Kidney (tissue), 22 donors: ENCODE measurements at places on chromosomes 16 and 17. TPM values are rescaled to one million over a fixed set of nuclear protein-coding genes. Genes with fewer than 3 reads are reported as not detected.

The SLC13A5 gene
- total RNA-seq: not detected

The TMEM114 gene
- total RNA-seq: not detected

The CNTNAP1 gene
- 9.1 TPM for total RNA-seq

The TP53TG3D gene
- total RNA-seq: not detected

DNA sequence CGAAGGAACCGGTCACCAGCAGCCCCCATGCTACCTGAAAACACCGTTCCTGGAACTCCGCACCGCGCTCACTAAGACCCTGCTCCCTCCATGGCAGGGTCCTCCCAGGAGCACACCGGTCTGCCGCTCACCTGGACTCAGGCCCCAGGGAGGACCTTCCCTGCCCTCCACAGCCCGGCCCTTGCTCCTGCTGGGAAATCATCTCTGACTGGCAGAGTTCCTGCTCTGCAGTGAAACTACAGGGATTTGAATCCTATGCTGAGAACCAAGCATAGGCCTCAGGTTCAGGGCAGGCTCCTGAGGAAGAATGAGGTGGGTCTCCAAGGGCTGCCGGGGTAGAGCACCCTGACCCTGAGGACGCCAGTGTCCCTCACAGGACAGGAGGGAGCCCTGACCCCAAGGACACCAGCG, 88.5 kb downstream of the KCNJ12 start:
- DNase-seq: no peak

- DNase-seq: no peak
Observed at GRCh38 chr16:69680358-69680757, 46.0 kb downstream of the NQO1 start.

GRCh38 chr17:43327834-43328420, 70.9 kb upstream of the ARL4D start:
- DNase-seq: no peak

DNA sequence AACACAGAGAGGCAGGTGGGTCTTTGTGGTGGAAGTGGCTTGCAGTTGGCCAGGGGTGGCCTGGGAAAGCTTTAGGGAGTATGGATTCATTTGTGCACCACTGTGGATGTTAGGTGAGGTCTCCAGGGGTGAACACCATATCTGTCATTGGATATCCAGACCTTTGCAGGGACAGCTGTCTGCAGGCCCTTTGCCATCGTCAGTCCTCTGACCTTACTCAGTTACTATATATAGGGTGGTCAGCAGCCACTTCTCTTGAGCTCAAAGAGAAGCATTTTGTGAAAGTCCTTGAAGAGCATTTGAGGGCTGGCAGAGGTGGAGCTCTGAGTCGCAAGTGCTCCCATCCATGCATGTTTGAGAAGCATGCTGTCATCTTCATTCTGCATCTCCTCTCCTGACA, 40.4 kb downstream of the TMEM11 start:
- no peak for DNase-seq

DNA sequence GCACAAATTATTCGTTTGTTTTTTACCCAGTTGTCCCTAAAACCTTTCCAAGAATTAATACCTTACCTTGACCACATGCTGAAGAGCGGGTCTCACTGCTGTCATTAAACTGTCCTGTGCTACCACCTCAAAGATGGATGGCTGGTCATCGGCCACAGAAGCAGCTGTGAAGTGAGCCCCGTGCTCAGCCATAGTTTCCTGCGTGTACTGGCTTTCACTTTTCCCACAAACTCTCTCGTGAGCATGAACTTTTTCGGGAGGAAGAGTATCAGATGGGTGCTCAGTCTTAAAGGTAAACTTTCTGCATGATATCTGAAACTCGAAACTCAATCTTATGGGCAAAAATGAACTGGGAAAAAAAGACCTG, 558 bp downstream of the PEX12 start:
- DNase-seq: no peak

DNA sequence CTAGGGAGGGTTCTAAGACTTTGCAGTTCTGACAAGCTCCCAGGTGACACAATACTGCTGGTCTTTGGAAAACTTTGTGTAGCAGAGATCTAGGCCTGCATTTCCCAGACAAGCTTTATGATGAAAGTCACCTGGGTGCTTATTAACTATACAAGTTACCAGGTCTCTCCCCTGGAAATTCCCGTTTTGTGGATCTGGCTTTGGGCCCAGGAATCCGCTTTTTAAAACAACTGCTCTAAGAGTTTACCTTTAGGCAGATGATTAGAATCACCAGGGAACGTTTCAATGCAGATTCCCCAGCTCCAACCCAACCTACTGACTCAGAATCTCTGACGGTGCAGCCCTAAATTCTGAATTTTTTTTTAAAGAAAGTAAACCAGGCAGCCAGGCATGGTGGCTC, 36.3 kb downstream of the MYH3 start:
- no peak for DNase-seq

DNA sequence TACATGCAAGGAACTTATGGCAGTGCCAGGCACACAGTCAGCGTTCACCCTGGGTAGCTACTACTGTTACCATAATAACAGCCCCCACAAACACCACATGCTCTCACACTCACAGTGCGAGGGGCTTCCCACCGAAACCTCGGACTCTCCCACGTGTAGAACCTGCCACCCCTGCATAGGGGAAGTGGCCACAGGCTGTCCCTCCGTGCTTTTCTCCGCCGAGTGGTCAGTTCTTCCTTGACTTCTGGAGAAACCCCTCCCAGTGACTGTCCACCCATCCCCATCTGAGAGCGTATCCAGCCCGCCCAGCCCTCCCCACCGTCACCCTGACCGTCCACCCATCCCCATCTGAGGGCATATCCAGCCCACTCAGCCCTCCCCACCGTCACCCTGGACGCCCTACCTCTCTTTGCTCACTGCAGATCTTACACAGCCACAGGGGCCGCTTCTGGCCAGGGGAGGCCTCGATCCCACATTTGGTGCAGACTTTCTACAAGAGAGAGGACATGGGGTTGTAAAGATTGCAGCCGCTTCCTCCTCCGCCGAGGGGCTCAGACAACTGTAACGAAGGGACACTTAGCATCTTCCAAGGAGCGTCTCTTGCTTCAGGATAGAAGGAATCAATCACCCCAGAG, 71.1 kb downstream of the RPH3AL start:
- no peak for DNase-seq

DNA sequence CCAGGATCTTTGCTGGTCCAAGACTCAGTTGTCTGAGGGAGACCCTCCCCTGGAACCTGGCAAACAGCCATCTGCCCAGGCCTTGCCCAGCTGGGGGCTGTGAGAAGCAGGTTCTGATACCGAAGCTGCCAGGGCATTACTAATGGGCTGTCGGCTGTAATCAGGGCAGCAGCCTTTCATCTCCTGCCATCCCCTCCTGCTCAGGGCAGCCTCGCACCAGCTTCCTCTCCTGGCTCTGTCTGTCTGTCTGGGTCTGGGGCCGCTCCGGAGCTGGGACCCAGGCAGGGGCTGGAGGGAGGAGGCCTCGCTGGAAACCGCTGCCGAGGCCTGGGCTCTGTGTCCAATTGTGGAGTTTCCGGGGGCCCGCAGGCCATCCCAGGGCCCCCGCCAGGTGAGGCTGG, 21.6 kb upstream of the BRD7 start:
- no peak for DNase-seq

- DNase-seq: no peak
Observed at GRCh38 chr16:29839822-29840221, 19.6 kb downstream of the MVP start.

DNA sequence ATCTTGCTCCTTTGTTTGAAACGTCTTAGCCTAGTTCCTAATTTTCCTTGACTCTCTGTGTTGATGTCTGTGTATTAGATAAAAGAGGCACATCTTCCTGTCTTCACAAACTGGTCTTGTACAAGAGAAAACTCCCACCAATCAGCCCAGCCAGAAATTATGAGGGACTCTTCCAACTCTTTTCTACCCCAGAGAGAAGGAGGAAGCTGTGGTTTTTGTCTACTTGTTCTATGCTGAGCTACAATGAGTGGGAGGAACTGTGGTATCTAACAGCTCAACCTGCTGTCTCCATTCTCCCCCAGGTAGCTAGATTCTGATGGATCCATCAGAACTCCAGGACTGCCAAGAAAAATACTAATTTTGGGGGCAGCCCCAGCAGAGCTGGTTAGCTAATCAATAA, 392.5 kb downstream of the HS3ST3B1 start:
- no peak for DNase-seq

GRCh38 chr16:56108724-56109123, 82.6 kb upstream of the GNAO1 start:
- DNase-seq: no peak

GRCh38 chr16:50440531-50440930, 71.7 kb upstream of the BRD7 start:
- no peak for DNase-seq

DNA sequence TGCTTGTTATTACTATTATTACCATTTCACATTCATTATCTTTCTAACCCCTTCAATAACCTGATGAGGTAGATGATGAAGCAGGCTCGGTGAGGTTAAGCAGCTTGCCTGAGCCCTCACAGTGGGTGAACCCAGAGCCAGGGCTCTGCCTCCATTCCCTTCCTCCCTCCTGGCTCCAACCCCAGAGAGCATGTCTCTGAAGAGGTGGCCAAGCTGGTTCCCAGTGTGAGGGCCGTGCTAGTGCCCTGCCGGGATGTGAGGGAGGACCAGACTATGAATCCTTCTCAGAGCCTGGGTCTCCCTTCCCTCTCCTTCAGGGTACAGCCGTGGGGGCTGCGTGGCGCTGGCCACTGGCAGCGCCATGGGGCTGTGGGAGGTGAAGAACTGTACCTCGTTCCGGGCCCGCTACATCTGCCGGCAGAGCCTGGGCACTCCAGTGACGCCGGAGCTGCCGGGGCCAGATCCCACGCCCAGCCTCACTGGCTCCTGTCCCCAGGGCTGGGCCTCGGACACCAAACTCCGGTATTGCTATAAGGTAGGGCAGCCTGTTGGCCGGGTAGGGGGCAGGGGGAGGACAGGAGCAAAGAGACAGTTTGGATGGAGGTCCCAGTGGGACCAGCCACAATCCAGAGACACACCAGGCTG, 49.6 kb downstream of the MRC2 start:
- no peak for DNase-seq
